ENCODE measurements at places on chromosomes 1 and 21.

GRCh38 chr1:83932281-83932680 lies 66.7 kb downstream of the TTLL7 start:
- no peak for DNase-seq

GRCh38 chr1:33698361-33699035 lies 165.4 kb upstream of the HMGB4 start:
- DNase-seq = no peak

DNA sequence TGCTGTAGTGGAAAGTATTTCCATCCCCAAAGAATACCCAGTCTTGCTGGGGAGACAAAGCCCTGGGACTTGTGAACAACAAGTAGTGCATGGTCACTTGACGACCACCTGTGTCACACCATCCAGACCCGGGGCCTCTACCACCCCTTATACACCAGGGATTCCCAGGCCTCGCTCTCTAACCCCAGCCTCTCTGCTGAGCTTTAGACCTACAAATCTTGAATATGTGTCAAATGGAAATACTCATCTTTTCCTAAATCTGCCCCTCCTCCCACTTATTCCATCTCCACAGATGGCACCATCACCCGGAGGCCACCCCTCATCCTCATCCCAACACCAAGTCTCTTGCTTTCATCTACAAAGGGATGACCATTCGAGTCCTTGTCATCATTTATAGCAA lies 875 bp upstream of the RNASEL start:
- no peak for DNase-seq

GRCh38 chr21:38859852-38860251 lies 54.1 kb downstream of the ETS2 start:
- no peak for DNase-seq

DNA sequence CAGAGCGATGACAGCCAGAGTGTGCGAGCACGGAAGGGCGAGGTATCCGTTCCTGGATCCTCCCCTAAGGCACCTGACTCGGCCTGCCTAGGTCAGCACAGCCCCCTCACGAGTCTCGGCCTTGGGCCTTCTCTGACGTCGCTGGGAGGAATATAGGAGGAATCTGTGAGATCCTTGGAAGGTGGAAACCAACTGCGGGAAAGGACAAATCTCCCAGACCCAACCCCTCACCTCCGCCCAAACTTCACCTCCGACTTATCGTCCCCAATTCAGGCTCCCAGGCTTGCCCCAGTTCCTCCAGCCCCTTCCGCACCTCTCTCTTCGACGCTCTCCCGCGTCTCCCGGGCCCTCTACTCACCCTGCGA lies 494 bp downstream of the APH1A start:
- peak; percentile 4 for DNase-seq

DNA sequence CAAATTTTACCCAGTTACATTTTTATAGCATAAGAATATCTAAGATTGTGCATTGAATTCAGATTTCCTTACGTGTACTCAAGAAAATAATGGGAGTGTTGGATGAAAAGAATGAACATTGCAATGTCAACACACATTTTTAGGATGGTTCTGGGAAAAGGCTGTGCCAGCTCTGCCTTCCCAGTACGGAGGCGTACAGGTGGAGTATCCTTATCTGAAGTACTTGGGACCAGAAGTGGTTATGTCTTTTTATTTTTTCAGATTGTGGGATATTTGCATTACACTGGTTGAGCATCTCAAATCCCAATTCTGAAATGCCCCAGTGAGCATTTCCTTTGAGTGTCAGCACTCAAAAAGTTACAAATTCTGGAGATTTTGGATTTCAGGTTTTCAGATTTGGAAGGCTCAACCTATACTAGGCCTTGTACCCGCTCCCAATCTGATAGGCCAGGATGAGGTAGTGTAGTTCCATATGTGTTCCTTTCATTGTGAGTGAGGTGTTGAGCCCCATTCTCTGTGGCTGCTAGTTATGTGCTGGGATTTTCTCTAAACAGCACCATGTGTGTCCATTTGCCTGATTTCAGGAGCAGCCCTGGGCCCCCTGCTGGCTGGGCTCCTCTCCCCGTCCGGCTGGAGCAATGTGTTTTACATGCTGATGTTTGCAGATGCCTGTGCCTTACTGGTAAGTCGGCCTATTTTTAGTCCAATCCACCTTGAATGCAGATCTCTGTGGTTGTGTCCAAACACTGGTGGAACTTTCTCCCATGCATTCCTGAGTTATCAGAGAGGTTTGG lies 60.8 kb downstream of the SLC37A1 start:
- DNase-seq = no peak

Measured in activated CD4-positive, CD25-positive, alpha-beta regulatory T cell (primary cell).